Naive thymus-derived CD4-positive, alpha-beta T cell (primary cell): ENCODE measurements at places on chromosomes 5 and 9. TPM values are rescaled to one million over a fixed set of nuclear protein-coding genes. Genes with fewer than 3 reads are reported as not detected.

DNA sequence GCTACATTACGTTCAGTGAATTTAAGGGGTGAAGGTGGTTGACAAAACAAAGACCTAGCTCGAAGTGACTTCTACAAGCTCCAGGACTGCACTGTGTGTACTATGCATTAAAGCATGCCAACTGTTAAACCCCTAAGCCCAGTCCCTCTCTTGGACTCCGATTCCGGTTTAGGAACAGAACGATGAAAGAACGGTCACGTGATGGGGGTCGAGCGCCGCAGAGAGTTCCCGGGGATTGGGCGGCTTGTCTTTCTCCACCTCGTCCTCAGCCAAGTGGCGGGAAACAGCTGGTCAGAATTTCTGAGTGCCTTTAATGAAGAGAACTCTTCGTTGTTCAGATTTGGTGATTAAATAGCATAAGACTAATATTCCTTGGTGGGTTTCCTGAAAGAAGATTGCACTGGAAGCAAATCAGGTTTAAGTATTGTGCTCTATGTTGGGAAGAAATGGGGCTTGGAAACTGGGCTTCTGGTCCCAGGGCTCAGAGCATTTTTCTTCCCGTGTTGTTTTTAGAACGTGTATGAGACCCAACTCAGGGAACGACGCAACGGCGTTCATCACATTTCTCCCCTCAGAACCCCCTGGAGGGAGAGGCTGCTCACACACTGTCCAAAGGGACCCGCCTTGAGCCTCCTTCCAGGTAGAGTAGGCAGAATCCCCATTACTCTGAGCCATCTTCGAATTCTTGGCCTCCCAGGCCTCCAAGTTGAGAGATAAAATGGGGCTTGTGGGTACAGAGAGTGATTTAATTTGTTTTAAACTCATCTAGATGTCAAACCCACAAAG, 25.3 kb downstream of the IRX2 start:
- DNase-seq = no peak
- no peaks in the 10 kb centered on the region for H3K4me1 ChIP-seq
- no peak overlapping the region for H3K4me3 ChIP-seq
- H3K27me3 ChIP-seq = no peaks in the 10 kb centered on the region

FAXDC2 gene
- total RNA-seq = not detected

DNA sequence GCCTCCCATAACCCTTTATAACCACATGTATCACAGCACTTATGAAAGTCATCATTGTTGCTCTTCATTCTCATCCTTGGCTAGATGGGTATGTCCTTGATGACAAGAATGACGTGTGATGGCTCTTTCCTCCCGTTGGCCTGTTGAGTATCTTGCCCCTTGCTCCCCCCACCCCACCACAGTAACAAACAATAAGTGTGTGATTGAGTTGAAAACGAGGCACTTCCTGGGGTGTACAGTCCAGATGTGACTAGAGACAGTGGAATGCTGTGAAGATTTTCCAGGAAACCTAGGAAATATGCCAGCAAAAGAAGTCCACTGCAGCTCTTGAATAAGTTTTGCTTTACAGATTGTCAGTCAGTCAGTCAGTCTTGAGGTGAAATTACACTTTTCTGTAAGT, 262.5 kb downstream of the ELAVL2 start:
- no peaks in the 10 kb centered on the region for H3K27me3 ChIP-seq
- H3K4me1 ChIP-seq = no peaks in the 10 kb centered on the region
- no peaks in the 10 kb centered on the region for H3K36me3 ChIP-seq
- no peak for DNase-seq

GRCh38 chr9:31916591-31917241, 467.7 kb upstream of the ACO1 start:
- no peaks in the 10 kb centered on the region for H3K36me3 ChIP-seq
- no peaks in the 10 kb centered on the region for H3K4me1 ChIP-seq
- no peak overlapping the region for H3K4me3 ChIP-seq
- H3K27ac ChIP-seq = no peak overlapping the region
- no peaks in the 10 kb centered on the region for H3K27me3 ChIP-seq

DNA sequence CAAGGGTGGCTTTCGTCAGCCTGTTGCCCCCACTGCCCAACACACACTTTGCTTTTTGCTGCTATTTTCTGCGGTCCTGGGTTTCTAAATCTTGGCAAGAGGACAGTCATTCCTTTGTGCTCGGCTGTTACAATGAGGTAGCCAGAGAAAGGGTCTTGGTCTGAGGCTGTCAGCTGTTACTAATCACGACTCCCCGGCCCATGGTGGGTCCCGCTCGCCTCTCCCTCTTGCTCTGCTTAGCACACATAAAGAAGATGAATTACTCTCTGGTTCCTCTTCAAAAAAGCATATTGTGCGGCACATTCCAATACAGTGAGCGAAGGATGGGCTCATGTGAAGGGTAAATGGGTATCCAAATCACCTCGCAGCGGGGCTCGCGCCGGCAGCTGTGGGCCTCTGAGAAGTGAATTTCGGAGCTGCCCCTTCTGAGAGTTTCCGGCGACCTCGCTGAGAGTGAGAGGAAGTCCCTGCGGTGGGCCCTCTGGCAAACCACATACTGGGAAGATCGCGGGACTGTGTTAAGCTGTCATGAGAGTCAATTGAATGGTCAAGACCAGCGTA, 56.0 kb downstream of the SLC1A3 start:
- no peaks in the 10 kb centered on the region for H3K4me1 ChIP-seq
- no peaks in the 10 kb centered on the region for H3K27me3 ChIP-seq
- no peaks in the 10 kb centered on the region for H3K36me3 ChIP-seq

LCN1 gene
- not detected in 2 replicates for total RNA-seq

DNA sequence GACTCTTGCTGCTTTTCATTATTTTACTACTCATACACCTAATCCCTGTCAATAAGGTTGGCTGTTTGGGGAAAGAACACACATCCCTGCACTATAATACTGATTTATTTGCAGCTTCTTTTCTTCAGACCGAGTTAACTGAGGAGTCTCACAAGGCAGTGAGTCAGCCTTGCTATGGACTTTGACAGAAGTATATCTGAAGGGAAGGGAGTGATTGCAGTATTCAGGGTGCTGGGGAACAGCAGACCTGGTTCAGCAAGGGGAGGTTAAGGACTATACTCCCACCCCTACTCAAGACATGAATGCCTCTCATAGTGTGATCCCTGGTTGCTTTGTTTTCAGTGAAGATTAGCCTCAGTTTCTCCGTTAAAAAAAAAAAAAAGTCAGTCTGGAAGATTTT, 99.8 kb downstream of the TLE4 start:
- DNase-seq = no peak
- no peaks in the 10 kb centered on the region for H3K4me1 ChIP-seq
- no peaks in the 10 kb centered on the region for H3K36me3 ChIP-seq

DNA sequence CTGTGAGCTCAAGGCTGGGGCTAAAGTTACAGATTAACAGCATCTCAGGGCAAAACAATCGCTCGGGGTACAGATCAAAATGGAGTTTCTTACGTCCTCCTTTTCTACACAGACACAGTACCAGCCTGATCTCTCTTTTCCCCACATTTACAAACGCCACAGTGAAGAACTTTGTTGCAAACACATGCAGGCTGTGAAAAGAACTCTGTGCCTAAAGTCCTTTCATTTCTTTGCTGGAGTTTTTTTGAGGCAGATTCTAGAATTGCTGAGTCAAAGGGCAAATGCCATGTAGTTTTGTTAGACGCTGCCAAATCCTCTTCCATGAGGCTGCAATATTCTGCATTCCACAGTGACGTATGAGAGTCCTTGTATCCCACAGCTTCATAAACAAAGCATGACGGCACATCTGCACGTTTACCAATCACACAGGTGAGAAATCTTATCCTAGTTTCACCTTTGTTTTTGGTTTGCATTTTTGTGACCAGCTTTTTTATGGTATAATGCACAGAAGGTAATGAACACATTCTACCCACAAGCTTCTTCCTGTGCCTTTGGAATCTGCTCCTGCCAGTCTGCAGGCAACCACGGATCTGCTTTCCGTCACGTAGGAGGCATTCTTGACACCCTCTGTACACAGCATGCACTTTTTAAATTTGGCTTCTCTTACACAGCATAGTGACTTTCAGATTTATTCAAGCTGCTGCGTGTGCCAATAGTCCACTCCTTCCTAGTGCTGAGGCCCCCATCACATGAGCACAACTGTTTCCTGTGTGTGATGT, 44.6 kb upstream of the LPCAT1 start:
- no peaks in the 10 kb centered on the region for H3K36me3 ChIP-seq
- H3K4me1 ChIP-seq = no peaks in the 10 kb centered on the region
- no peak overlapping the region for H3K27ac ChIP-seq
- DNase-seq = no peak
- H3K4me3 ChIP-seq = no peak overlapping the region

DNA sequence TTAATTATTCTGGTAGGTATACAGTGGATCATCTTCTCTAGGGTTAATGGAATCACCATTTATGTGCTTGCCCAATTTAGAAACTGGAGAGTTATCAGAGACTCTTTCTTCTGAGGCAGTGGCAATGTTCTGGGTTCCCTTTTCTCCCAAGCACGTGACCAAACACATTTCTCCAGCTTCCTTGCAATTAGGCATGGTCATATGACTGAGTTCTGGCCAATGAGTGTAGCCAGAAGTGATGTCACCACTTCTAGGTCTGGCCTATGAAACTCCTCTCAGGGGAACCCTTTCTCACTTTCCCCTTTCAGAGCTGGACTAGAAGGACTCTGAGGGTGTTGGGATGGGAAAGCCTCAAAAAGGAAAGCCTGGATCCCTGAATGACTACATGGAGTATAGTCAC, 172.0 kb downstream of the NSG2 start:
- H3K4me1 ChIP-seq = no peaks in the 10 kb centered on the region
- H3K27ac ChIP-seq = no peak overlapping the region
- H3K27me3 ChIP-seq = no peaks in the 10 kb centered on the region
- no peak for DNase-seq

SLC46A2 gene
- not detected for total RNA-seq

- no peak overlapping the region for H3K27ac ChIP-seq
- no peak overlapping the region for H3K4me3 ChIP-seq
- H3K36me3 ChIP-seq = no peaks in the 10 kb centered on the region
- H3K27me3 ChIP-seq = no peaks in the 10 kb centered on the region
These were observed 85.7 kb upstream of the GRIA1 start for GRCh38 chr5:153404747-153405146.

GRCh38 chr5:172973931-172974330, 9.6 kb upstream of the ATP6V0E1 start:
- no peaks in the 10 kb centered on the region for H3K27me3 ChIP-seq
- no peak overlapping the region for H3K27ac ChIP-seq
- H3K4me3 ChIP-seq = no peak overlapping the region
- peaks cover 14% of the 10 kb centered on the region for H3K36me3 ChIP-seq

PIP5KL1 gene
- total RNA-seq = 1.4 TPM

GRCh38 chr9:123718188-123718587, 211.7 kb downstream of the DENND1A start:
- no peak for DNase-seq
- H3K36me3 ChIP-seq = no peaks in the 10 kb centered on the region
- H3K4me3 ChIP-seq = no peak overlapping the region
- H3K4me1 ChIP-seq = no peaks in the 10 kb centered on the region

DNA sequence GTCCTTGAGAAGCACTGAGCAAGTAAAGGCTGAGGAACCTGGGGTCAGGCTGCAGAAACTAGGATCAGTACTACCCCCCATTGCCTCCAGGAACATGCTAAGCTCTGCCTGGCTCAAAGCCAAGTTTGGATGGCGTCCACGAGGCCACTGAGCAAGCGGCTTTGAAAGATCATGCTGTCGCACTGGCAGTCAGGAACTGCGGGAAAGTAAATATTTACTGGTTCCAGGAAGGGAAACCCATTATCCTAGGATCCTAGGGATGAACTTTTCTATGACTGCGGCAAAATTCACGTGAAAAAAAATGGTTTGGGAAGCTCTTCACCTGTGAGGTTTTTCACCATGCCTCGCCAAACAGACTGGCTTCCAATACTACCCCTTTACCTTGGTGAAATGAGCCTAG, 75.3 kb upstream of the PJA2 start:
- H3K36me3 ChIP-seq = no peaks in the 10 kb centered on the region
- no peak overlapping the region for H3K27ac ChIP-seq
- DNase-seq = no peak
- H3K4me3 ChIP-seq = no peak overlapping the region
- no peaks in the 10 kb centered on the region for H3K4me1 ChIP-seq

MLANA gene
- not detected for total RNA-seq

PLAC8L1 gene
- total RNA-seq = 1.1 TPM

BARHL1 gene
- not detected for total RNA-seq

PSAT1 gene
- total RNA-seq = 2.5 TPM

TAS2R1 gene
- not detected for total RNA-seq

DNA sequence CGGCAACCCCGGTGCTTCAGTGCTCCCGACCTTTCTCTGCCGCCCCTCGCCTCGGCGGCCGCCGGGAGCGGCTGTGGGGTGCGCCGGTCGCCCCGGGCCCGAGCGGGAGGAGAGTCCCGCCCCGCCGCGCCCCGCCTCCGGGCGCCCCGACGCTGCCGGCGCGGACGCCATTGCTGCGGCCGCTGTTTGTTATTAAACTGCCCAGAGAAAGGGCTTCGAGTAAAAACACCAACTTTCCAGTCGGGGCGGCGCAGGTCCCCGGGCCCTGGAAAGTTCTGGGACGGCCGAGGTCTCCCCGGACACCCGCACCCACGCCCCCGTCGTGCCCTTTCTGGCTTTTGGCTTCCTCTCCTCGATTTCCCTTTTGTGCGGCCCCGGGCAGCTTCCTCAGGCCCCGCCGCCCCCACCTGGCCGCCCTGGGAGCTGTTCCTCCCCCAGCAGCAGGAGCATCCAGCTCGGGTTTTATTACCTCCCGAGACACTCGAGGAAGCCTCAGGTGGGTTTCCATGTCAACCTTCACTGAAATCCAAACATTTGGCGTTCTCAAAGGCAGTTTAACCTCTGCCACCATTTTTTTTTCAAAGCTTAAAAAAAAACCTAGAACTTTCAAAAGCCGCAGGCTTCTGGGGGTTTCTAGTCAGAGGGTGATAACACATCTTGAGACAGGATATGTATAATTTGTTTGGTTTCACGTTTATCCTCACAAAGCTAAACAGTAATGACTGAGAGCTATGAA, 334.4 kb downstream of the CWC27 start:
- no peaks in the 10 kb centered on the region for H3K36me3 ChIP-seq
- peak overlapping the region; percentile 63 for H3K4me3 ChIP-seq
- DNase-seq = peak; percentile 58
- no peaks in the 10 kb centered on the region for H3K27me3 ChIP-seq
- H3K27ac ChIP-seq = peak overlapping the region; percentile 82
- H3K4me1 ChIP-seq = peaks cover 12% of the 10 kb centered on the region

CDKN2AIPNL gene
- total RNA-seq = 14.2 TPM

DNA sequence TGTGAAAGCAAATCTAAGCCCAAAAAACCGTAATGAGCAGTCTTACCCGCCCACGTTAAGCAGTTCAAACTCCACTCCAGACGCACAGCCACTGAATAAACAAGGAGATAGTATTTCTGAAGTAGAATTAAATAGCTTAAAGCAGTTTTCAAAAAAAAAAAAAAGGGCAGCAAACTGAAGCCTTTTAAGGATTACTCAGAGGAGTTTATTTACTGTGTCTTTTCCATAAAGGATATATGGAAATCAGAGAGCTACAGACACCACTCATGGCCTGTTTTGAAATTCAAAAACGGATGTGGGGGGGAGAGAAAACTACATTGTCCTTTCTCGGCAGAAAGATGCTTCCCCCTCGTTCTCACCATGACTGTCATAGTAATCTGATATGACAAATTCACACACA, 83.7 kb upstream of the IRX1 start:
- no peak overlapping the region for H3K4me3 ChIP-seq
- H3K27me3 ChIP-seq = no peaks in the 10 kb centered on the region
- no peak overlapping the region for H3K27ac ChIP-seq
- no peak for DNase-seq
- H3K36me3 ChIP-seq = no peaks in the 10 kb centered on the region
- H3K4me1 ChIP-seq = no peaks in the 10 kb centered on the region
